ENCODE measurements at places on chromosomes 12 and 14.

DNA sequence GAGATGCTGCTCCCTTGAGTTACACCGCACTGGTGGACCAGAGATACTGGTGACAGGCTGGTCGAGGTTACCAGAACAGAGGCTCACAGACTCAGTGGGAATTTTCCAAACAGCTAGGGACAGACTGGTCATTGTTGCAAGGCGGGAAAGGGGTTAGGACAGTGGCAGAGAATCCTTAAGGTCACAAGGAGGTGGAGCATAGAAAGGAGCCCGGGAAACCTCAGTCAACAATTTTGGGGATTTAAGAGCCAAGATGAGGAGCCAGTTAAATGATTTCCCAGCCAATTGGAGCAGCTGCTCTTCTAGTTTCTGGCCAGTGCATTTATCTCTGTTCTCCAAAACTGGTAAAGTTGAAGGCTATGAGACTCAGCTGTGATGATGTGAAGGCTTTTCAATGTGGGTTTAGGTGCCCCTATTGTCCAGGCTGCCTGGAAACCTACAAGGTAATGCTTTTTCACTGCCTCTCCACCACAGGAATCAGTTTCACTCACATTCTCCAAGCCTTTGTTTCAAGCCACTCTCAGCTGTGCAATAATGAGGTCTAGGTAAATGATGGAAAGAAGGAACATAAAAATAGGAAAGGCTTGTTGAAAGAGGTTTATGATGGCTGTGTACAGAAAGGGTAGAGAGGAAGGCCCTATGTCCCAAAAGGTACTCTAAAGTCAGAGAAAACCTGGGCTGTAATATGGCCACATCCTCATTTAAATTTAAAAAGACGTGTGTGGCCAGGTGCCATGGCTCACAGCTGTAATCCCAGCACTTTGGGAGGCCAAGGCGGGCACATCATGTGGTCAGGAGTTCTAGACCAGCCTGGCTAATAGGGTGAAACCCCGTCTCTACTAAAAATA, 7.0 kb upstream of the TNS2 start:
- no peak for DNase-seq

DNA sequence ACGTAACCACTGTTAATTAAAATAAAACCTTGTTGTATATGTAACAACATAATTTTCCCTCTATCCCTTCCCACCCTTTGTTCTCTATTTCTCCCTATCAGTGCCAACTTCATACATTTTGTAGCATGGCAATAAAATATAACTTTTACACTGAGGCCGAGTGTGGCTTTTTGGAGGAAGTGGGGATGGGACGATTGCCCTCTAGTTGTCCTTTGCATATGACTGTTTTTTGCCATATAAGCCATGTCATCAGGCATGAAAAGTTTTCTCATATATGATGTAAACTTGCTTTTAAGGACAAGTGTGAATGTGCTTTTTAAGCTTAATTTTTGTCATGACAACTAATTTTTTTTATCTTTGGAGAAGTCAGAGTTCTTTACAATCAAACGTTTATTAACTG, 6.2 kb upstream of the CCT2 start:
- no peak for DNase-seq

GRCh38 chr14:68987653-68988036, 8.5 kb upstream of the ACTN1 start:
- no peak for DNase-seq

GRCh38 chr12:74551291-74551690, 13.7 kb downstream of the ATXN7L3B start:
- DNase-seq, result no peak

GRCh38 chr12:402029-402389, 565 bp downstream of the CCDC77 start:
- no peak for DNase-seq

GRCh38 chr14:75217508-75218206, 41.2 kb upstream of the TMED10 start:
- DNase-seq, result no peak
